ENCODE measurements at places on chromosomes 4 and X.

GRCh38 chr4:95508421-95508820 is 40.4 kb downstream of the UNC5C start:
- DNase-seq = no peak

DNA sequence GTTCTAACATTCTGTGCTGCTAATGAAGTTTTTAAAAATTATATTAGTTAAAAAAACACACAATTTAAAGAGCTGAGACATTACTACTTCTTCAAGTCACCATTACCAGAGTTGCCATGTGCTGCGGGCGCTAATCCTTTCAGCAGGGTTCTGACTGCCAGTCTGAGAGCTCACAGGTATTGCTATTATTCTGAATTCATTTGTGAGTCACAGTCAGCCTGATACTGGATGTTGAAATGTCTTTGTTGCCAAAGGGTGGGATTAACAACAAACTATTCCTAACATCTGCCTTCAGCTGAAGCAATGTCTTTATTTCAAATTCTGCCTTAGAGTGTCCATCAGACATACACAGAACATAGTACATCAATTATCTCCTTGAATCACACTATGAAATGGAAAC is 197.1 kb upstream of the FGF13 start:
- no peak for DNase-seq

GRCh38 chr4:124939908-124940307 is 227.4 kb upstream of the ANKRD50 start:
- DNase-seq = no peak

GRCh38 chr4:84585251-84585650 is 2.3 kb downstream of the CDS1 start:
- DNase-seq = no peak

DNA sequence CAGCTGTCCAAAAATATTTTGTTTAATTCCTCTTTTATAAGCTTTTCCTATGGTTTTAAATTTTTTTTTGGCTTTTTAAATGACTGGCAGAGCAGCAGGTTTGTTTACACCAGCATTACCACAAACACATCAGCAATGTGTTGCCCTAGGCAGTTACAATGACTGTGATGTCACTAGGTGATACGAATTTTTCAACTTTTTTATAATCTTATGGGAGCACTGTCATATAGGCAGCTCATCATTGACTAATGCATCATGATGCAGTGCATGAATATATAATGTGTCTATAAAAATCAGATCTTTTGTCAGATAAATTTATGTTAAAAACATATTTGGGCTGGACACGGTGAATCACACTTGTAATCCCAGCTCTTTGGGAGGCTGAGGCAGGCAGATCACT is 231.6 kb upstream of the SLIT2 start:
- DNase-seq = no peak

GRCh38 chr4:17280261-17281018 is 231.4 kb downstream of the QDPR start:
- DNase-seq = no peak

- DNase-seq = no peak
Measured at GRCh38 chr4:189436207-189436606, 504.5 kb upstream of the FRG1 start.

- DNase-seq = no peak
Measured at GRCh38 chr4:48445704-48446103, 37.4 kb upstream of the SLC10A4 start.

GRCh38 chr4:180518906-180519305 is 1724.3 kb upstream of the TENM3 start:
- no peak for DNase-seq

DNA sequence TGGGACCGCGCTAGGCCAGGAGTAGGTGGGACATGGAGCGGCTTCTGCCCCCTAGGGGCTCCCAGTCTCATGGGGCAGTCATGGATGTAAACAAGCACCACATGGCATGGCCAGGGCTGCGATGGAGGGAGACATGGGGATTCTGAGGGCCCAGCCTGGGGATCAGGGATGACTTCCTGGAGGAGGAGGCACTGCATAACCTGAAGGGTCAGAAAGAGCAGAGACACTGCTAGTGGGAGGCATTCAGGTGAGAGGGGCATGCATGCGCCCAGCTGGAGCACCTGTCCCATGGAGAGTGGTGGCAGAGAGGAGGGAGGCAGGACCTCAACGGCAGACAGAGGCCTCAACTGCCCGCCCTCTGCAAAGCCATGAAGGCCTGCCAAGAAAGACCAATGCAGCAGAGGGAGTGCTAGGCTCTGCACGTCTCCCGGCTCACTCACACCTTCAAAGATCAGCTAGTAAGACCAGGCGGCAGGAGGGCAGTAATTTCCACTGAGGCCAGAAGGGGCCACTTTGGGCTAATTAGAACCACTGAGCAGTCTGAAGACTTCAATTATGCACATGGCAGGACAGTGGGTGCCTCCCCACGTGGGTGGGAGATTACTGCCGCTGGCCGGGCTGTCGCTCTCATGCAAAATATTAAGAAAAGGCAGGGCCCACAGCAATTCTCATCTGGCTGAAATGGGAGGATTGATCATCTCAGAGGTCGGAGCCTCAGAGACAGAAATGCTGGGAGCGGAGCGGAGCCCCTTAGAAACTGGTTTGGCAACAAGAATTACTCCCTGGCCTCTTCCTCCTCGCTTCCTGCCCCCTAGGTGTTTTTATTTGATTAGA is 69.6 kb downstream of the PPP2R2C start:
- DNase-seq = no peak

- DNase-seq = no peak
Measured at GRCh38 chrX:110037178-110037577, 34.3 kb downstream of the TMEM164 start.
